NCI-H187 treated with DMSO at 0.1 percent for 48 hours (cell line): ENCODE measurements at places on chromosomes 11 and 22.

GRCh38 chr11:4191031-4191571, 96.5 kb downstream of the RRM1 start:
- no peak for DNase-seq

GRCh38 chr11:61905067-61905696, 12.2 kb downstream of the RAB3IL1 start:
- DNase-seq = no peak

DNA sequence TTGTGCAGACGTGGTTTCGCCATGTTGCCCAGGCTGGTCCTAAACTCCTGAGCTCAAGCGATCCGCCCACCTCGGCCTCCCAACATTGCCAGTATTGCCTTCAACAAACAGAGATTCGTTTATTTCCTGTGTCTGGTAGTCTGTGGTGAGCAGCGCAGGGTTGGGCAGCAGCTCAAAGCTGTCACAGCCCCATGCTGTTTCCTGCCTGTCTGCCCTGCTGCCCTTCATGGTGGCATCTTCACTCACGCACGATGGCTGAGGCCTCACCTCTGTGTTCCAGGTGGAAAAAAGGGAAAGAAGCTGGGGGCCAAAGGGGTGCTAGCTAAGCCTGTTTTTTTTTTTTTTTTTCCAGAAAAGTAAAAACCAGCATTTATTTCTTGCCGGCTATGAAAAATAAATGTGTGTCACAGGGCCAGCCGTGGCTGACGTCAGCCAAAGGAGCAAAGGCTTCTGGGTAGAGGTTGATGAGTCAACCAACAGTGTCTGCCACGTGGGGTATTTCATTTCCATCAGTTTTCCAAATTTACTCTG, 28.8 kb downstream of the TBC1D22A start:
- no peak for DNase-seq

DNA sequence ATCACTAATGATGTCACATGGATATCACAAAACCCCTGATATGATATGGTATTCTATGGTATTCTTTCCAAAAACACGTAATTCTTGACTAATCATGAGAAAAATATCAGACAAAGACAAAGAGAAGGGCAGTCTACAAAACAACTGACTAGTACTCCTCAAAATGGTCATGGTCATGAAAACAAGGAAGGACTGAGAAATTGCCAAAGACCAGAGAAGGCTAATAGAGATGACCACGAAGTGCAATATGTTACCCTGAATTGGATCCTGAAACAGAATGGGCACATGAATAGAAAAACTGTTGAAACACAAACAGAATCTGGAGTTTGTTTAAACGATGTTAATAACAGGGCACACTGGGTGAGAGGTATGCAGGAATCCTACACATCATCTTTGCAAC, 10.2 kb downstream of the CKAP5 start:
- DNase-seq = no peak

- no peak for DNase-seq
These were observed 102.9 kb downstream of the MED15 start for GRCh38 chr22:20610243-20610686.

GRCh38 chr22:49320714-49321476, 506.8 kb downstream of the BRD1 start:
- no peak for DNase-seq

- DNase-seq = no peak
These were observed at the start of gene SLC43A1 for GRCh38 chr11:57515332-57516060. Gene SLC43A1 (minus strand): TSS chr11:57515702. CDS start chr11:57514111, 1,591 bp downstream.

GRCh38 chr11:21307874-21308273, 638.5 kb downstream of the NELL1 start:
- no peak for DNase-seq

DNA sequence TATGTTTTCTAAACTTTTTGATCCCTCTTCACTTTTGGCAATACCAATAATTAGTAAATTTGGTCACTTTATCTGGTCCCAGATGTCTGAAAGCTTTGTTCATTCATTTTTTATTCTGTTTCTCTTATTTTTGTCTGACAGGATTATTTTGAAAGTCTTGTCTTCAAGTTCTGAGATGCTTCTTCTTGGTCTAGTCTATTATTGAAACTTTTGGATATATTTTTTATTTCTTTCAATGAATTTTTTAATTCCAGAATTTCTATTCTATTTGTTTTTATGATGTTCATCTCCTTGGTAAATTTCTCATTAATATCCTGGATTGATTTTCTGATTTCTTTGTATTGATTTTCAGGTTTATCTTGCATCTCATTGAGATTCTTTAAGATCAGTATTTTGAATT, 54.1 kb upstream of the RAB38 start:
- DNase-seq = no peak

GRCh38 chr11:87739766-87740165, 435.5 kb downstream of the RAB38 start:
- DNase-seq = no peak

DNA sequence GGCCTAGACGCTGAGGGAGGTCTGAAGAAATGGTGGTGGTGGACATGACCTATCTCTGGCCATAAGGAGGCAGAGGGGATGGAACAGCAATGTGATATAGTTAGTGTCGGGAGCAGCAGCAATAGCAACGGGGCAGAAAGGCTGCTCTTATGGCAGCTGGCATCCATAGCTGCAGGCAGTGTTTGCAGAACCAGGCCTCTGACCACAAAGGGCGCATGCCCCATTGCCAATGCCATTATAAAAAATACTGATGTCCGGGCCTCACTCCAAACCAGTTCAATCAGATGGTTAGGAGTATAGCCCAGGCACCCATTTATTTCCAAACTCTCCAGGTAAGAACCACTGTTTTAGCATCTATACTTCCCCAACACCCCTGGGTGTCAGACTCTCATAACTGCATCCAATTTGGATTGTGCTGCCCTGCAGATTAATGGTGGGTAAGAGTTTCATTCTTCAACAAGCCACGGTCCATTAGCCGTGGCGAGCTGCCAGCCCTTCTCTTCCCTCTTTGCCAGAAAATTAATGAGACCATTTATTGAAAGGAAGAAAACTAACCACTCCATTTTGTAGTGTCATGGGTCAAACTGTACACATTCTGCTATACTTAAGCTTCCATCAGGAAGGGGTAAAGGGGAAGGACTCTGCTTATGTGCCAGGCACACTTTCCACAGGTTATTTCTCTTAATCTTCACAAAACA, 72.8 kb upstream of the SPON1 start:
- peak; percentile 39 for DNase-seq

- DNase-seq = no peak
These were observed 417.2 kb downstream of the OPCML start for GRCh38 chr11:133115099-133115498.

DNA sequence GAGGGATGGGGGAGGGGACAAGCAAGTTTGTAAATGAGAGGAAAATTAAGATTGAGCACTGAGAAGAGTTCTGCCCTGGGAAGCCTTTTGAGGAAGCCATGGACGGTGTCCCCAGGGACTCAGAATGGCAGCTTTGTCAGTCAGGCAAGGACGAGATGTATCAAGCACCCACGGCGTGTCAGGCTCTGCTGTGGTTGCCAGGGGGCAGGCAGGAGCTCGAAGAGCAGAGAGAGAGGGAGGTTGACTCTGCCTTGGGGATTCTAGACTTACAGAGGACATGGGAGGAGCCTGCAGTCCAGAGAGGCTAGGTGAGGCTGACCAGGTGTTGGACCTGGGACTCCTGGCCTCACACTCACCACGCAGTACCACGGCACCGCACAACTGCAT, 29.1 kb upstream of the SYT7 start:
- peak; percentile 67 for DNase-seq

DNA sequence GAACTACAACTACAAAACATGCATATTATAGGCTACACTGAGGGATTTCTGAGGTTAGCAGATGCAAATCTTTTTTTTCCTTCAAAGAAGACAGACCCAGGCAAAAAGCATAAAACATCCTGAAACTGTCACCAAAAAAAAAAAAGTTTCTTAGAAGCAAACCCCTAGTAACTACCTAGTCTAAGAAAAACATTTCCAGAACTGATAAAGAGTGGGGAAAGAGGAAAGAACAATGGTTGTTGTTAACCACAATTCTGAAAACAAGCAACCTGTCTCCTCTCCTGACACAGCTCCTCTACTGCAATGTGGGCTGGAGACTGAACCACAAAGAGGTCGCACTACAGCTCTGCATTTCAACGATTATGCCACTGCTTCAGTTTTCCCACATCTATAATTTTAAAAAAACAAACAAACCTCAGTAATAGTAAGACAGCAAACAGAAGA, 15.0 kb downstream of the DENND5A start:
- DNase-seq = no peak

- no peak for DNase-seq
These were observed 9.7 kb downstream of the KIRREL3 start for GRCh38 chr11:126990716-126991480.

GRCh38 chr11:4658629-4659445, 15.1 kb downstream of the OR51E1 start:
- DNase-seq = no peak

- no peak for DNase-seq
These were observed 1.7 kb downstream of the KLHDC7B start for GRCh38 chr22:50547263-50547985.

- no peak for DNase-seq
These were observed 24.6 kb upstream of the TMEM218 start for GRCh38 chr11:125136001-125136400.

- DNase-seq = no peak
These were observed 754.2 kb downstream of the FAM181B start for GRCh38 chr11:81979448-81979847.

DNA sequence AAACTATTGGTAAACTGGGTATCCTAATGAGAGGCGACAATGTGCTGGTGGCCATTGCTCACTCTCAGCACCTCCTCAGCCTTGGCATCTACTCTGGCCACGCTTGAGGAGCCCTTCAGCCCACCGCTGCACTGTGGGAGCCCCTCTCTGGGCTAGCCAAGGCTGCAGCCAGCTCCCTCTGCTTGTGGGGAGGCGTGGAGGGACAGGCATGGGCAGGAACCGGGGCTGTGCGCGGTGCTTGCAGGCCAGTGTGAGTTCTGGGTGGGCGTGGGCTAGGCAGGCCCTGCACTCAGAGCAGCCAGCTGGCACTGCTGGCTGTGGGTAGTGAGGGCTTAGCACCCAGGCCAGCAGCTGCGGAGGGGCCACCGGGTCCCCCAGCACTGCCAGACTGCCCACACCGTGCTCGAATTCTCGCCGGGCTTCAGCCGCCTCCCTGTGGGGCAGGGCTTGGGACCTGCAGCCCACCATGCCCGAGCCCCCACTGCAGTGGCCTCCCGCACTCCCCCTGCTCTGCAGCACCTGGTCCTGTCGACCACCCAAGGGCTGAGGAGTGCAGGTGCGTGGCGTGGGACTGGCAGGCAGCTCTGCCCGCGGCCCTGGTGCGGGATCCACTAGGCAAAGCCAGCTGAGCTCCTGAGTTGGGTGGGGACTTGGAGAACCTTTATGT, 575.9 kb upstream of the ANO3 start:
- DNase-seq = no peak

DNA sequence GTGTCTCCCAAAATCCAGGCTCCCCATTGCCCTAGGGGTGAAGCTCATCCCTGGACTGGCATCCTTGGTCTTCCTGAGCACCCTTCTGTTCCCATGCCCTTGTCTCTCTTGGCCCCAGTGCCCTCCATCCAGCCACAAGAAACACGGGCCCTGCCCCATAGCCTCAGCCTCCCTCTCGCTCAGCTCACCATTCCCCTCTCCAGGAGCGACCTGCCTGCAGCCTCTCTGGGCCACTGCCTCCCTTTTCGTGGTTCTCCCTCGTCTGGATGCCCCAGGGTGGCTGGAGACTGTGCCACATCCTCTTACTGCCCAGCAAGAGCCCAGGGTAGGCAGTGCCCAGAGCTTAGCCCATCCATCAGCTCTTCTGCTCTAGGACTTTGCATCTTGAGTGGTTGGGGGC, 532.1 kb downstream of the TBC1D22A start:
- DNase-seq = no peak

- DNase-seq = no peak
These were observed 1002.3 kb upstream of the TENM4 start for GRCh38 chr11:80443177-80443576.

DNA sequence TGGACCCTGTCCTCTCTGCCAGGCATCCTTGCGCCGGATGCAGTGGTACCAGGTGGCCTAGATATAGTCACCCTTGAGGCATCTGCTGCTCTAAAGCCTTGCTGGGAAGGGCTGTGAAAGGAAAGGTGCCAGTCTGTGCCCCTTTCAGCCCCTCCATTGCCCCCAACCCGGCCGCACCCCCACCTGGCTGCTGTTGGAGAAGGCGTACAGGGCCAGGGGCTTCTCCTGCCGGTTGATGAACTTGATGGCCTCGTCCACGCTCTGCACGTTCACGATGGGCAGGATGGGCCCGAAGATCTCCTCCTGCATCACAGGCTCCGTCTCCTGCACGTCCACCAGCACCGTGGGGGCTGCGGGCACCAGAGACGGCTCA, 10.2 kb downstream of the ALDH3B2 start:
- DNase-seq = no peak

DNA sequence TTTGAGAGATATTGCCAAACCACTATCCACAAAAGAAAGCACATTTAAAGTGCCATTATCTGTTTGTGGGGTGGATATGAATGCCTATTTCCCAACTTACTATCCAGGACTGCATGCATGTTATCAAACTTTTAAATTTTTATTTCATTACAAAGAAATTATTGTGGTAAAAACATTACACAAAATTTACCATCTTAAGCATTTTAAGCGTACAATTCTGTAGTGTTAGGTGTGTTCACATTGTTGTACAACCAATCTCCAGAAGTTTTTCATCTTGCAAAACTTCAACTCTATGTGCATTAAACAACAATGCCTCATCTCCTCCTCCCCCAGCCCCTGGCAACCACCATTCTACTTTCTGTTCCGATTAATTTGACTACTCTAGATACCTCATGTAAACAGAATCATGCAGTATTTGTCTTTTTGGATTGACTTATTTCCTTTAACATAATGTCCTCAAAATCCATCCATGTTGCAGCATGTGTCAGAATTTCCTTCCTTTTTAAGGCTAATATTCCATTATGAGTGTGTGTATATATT, 17.6 kb upstream of the CD44 start:
- no peak for DNase-seq

DNA sequence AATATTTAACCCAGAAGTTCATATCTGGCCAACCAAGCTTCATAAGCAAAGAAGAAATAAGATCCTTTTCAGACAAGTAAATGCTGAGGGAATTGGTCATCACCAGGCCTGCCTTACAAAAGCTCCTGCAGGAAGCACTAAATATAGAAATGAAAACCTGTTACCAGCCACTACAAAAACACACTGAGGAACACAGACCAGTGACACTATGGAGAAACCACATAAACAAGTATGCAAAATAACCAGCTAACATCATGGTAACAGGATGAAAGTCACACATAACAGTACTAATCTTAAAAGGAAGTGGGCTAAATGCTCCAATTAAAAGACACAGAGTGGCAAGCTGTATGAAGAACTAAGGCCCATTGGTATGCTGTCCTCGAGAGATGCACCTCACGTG, 311.4 kb downstream of the DYNC2H1 start:
- no peak for DNase-seq

- no peak for DNase-seq
These were observed 28.4 kb upstream of the SIK2 start for GRCh38 chr11:111573821-111574249.

- DNase-seq = no peak
These were observed 2.9 kb downstream of the MICAL3 start for GRCh38 chr22:18021431-18021830.

DNA sequence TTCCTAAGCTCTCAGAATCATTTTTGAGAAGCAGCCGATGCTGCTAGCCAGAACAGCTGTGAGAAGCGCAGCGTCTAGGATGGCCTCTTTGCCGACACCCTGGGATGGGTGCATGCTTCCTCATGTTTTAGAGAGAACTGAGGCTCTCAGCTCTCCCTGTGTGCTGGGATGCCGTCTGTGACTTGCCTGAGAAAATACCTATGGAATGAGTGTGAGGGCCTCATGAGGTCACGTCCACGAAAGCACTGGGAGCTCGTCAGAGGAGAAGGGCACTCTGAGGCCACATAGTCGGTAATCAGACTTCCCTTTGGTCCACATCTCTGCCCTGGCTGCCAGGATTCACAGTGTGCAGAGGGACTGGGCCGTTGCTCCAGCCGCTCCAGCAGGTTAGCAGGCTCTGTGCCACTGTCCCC, 54.7 kb downstream of the MICAL3 start:
- DNase-seq = no peak
